ENCODE measurements at places on chromosomes 3 and 15.
A peak's percentile ranks its signal among the peaks of the same experiment; 100 is the strongest.

DNA sequence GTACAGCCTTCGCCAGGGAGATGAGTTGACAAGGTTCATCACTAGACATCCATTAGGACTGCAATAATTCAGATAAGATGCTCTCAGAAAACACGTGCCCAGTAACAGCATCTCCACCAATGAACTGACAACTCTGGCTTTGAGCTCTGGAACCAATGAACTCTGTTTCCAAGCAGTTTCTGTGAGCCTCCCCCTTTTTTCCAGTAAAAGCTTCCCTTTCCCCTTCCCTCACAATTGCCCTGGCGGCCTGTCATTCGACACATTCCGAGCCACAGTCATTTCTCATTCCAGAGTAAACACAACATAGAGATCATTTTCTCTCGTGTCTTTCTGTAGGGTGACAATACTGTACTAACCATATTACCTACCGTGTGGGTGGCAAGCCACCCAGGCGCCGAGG is 3.6 kb downstream of the PLA2G4D start:
- DNase-seq = no peak

DNA sequence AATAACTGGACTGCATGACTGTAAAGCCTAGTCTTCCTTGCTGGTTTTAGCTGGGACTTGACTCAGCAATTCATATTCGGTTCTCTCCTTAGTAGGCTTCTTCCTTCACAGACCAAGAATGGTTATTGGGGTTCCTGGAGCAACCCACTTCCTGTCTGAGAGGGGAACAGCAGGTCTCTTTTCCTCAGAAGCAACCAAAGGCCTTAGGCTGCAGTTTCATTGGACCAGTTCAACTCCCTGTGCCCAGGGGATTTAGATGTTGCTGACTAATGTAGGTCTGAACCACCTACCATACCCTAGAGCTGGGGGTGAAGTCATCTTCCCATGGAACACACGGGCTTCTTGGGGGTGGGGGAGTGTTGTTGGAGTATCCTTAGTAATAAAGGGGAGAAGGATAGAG is 84.0 kb upstream of the SKOR1 start:
- no peak for DNase-seq

- no peak for DNase-seq
Observed at GRCh38 chr3:71238355-71238757, 345.2 kb downstream of the FOXP1 start.

GRCh38 chr15:48002767-48003166 is 118.0 kb upstream of the SLC24A5 start:
- no peak for DNase-seq

DNA sequence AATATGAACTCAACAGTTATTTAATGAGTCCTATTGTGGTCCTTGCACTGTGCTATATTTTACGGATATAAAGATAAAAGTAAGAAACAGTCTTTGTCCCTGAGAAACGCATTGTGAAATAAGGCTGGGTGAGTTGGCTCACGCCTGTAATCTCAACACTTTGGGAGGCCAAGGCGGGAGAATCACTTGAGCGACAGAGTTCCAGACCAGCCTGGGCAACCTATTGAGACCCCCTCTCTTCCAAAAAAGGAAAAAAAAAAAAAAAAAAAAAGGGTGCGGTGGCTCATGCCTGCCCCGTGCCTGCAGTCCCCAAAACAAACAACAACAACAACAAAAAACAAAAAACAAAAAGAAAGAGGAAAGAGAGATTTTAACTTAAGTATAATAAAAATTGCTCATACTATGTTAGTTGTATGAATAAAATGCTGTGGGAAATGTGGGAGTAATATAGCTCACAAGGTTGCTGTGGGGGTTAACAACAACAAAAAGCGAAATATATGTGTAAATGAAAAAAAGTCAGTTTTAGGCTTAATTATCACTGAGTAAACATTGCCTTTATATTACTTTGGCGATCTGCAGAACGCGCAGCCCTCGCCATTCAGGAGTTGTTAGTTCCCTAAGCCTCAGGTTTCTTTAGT is 461 bp upstream of the FNDC3B start:
- DNase-seq = no peak

GRCh38 chr15:52199271-52199670 is 8.1 kb upstream of the GNB5 start:
- no peak for DNase-seq

GRCh38 chr3:128076483-128077201 is 24.4 kb downstream of the SEC61A1 start:
- peak; percentile 51 for DNase-seq

DNA sequence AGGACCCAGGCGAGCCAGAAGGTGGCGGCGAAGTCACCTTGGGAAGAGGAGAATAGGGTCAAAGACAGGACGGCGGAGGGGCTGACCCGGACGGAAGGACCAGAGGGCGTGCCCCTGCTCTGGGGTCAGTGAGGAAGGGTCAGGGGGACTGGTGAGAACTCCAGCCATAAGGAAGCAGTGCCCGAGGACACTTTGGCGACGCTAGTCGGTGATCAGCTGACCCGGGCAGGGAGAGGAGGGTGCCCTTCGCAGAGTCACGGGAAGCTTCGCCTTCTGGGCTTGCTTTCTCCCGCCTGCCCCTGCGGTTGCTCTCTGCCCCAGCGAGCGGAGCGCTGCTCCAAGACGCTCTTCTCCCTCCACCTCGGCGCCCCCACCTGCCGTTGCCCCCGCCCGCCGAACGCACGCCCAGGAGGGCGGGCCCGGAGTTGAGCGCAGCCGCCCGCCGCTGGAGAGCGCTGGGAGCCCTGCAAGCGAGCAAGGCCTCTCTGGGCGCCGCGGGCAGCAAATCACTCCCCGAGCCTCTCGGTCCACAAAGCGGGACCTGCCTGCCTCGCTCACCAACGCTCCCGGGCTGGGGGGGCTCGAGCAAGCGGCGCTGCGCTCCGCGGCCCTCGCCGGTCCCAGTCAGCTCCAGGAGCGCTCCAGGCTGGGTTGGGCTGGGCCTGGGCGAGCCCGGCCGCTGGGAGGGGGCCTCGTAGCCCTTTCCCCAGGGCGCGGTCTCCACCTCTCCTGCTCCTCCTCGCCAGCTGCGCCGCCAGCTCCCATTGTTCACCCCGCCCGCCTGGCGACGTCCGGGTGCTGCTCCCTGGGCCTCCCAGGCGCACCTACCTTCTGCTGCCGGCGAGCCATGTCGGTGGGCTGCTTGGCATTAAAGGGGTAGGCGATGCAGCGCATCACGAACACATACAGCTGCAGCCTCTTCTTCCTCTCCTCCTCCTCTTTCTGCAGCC is 1.2 kb downstream of the CADPS start:
- peak; percentile 32 for DNase-seq

DNA sequence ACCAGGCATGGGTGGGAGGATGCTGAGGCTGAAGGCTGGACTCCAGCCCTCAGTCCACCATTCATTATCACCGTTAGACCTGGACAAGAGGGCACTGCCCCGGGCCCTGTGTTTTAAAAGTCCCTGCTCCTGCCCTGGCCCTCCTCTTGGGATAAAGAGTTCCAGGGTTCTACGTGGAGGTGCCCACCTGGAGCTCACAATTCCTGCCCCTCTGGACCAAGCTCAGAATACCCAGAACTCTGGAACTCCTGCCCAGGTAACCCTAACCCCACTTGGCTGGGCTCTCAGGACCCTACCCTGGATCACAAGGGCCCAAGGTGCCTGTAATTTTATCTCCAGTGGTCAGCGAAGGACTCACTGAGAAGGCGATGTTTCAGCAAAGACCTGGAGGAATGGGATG is 1.2 kb downstream of the CALML4 start:
- no peak for DNase-seq

- DNase-seq = peak; percentile 71
Observed at GRCh38 chr3:32296251-32297204, 58.0 kb downstream of the CMTM8 start.

DNA sequence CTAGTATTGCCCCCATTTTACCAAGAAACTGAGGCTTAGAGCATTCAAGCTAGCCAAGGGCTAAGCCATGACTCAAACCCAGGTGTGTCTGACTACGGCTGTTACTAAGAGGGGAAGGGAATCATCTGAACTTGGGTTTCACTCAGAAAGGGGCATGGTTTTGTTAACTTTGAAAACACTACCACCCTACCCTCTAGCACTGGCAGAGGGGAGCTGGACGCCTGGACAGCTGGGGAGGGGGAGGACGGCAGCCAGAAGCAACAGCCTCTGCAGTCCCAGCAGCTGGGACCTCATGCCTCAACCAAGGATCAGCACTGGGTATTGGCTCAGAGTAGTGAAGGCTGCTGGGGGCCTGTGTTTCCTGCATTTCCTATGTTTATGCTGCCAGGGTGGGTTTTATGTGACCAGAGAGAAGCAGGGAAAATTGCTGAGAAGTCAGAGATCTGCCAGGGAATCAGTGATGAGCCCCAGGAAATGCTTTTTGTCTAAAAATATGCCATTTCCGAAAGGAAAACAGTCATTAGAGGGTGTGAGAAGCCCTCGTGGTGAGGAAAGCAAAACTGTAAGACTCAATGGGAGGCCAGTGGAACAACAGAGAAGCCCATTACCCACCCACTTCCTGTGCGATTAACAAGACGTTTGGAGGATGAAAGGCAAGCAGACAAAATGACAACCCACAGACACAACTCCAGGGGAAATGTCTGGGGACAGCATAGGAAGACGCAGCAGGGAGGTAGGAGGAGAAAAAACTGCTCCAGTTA is 41.2 kb downstream of the LIPC start:
- no peak for DNase-seq

GRCh38 chr3:116553355-116553754 is 108.1 kb upstream of the LSAMP start:
- DNase-seq = no peak

- no peak for DNase-seq
Observed at GRCh38 chr3:45332493-45332892, 55.9 kb upstream of the LARS2 start.

- no peak for DNase-seq
Observed at GRCh38 chr15:68654786-68655560, 76.2 kb downstream of the CORO2B start.

- DNase-seq = no peak
Observed at GRCh38 chr15:57015897-57016296, 97.5 kb downstream of the TCF12 start.

DNA sequence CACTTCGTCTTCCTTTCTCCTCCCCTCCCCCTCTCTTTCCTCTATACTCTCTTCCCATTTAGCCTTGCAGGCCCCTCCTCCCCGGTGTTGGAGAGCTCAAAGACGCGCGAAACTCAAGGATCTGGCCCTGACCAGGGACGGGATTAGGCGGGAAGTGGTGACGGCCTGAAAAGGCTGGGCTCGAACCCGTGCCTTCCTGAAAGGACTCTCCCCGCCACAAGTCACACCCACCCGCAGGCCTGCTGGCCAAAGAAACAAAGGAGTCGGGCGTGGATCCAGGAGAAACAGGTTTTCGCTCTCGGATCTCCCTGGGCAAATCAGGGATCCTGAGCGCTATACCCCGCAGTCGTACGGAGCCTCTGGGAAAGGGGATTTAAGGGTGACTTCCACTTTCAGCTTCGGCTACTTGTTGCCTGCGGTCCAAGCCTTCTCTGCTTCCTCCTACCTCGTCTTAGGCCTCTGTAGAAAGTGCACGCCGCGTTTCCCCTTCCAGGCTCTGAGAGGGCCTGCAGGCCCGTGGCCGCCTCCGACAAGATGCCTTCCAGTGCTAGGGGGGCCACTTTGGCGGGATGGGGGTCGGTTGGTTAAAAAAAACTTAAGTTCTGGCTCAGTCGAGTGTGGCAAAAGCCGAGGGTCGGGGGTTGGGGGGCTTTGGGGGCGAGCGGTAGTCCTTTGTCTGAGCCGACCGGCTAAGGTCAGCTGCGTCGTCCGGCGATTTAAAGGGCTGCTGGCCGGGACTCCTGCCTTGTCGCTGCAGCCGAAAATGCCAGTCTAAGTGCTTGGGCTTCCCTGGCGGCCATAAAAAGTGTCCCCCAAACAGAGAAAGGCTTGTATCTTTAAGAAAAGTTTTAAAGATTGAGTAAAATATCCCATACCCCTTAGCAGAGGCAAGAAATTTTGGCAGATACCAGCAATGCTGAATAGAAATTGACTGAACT is 8.2 kb downstream of the ZIC4 start:
- no peak for DNase-seq

DNA sequence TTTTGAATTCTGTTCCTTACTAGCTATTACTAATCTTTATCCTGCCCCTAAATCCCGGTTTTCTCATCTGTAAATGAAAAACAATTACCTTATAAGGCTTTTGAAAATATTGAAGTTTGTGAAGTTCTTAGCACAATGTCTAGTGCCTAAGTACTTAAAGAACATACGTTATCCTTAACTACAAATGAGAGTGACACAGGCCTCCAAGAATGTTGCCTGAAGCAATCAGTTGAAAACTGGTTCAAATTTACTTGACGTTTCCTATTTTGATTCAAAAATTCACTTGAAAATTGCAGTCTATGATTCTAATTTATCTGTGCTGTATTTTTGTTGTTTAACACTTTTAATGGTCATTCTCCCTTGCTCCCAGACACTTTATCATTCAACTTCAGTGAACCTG is 3.2 kb downstream of the SENP7 start:
- no peak for DNase-seq

GRCh38 chr3:168616915-168617314 is 521.2 kb upstream of the GOLIM4 start:
- no peak for DNase-seq

- no peak for DNase-seq
Observed at GRCh38 chr3:53236112-53236841, 19.5 kb downstream of the TKT start.

GRCh38 chr3:83821506-83821905 is 1137.3 kb upstream of the CADM2 start:
- DNase-seq = no peak

- no peak for DNase-seq
Observed at GRCh38 chr15:60605879-60606307, 127.0 kb upstream of the ICE2 start.

DNA sequence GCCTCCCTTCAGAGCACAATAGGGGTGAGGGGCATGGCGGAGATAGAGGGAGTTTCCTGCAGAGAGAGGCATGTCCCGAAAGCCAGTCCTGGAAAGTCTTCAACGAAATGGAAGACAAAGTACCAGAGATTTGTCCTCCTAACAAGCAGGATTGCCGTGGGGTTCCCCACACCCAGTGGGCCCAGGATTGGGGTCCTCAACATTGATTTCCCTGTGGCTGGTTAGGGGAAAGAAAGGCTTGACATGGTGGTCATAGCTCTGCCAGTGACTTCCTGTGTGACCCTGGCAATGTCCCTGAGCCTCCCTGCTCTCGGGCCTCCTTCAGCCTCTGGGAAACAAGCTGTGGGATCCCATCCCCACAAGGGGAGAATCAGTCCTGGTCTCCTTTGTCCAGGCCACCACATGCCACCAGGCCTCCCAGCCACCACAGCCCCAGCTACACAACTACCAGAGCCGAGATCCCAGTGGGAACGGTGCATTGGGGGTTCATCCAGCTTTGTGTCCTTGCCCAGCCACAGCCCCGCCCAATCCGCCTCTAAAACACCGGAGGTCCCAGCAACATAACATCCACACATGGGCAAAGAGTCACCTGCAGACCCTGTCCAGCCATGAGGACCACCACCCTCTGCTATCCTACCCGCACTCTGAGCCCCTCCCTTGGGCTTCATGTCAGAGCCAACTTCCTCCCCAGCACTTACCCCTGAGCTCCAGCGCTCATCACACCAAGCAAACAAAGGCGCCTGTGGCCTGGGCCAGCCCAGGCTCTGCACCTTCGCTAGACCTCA is 63.0 kb downstream of the ADAMTS17 start:
- no peak for DNase-seq

DNA sequence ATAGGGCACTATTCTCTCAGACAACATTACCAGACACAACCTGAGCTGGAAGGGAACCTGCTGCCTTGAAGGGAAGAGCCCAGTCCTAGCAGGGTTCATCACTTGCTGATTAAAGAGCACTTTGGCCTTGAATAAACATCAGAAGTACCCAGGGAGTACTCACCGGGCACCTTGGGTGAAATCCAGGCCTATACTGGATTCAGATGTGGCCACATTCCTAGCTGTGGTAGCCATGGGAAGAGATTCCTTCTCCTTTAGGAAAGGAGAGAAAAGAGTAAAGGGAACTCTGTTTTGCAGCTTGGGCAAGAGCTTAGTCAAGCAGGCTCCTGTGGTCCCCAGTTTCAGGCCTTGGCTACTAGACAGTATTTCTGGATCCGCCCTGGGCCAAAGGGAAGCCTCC is 195.0 kb downstream of the SPATA16 start:
- no peak for DNase-seq

Data from GM20000 (cell line).